Endothelial cell (in vitro differentiated cells): ENCODE measurements at places on chromosomes 3 and 15.

DNA sequence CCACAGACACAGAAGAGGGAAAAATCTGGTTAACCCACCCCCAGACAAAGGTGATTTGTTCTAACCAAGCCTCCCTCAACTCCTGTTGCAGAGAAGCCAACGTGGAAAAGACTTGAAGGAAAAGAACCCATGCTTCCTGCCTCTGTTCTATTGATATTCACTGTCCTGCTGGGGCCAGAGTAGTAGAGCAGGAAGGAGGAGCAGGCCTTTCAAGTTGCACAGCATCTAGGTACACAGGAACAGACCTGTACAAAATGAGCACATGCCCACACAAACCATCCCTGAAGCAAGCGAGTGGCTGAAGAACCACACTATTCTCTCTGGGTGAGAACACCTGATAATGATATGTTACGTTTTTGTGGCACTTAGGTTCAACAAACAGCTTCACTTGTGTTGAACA lies 29.9 kb downstream of the RASGRP1 start:
- H3K27ac ChIP-seq: no peak overlapping the region
- peaks cover 16% of the 10 kb centered on the region for H3K4me1 ChIP-seq
- H3K27me3 ChIP-seq: peaks cover 2% of the 10 kb centered on the region
- DNase-seq: no peak
- no peak overlapping the region for H3K4me3 ChIP-seq

- peaks cover 4% of the 10 kb centered on the region for H3K27me3 ChIP-seq
- no peak overlapping the region for H3K4me3 ChIP-seq
- peaks cover 8% of the 10 kb centered on the region for H3K36me3 ChIP-seq
- DNase-seq: peak; percentile 84
- peaks cover 17% of the 10 kb centered on the region for H3K4me1 ChIP-seq
Observed at GRCh38 chr3:51718547-51719409, 11.9 kb downstream of the GRM2 start.

- H3K36me3 ChIP-seq: no peaks in the 10 kb centered on the region
- DNase-seq: peak; percentile 72
- H3K4me1 ChIP-seq: no peaks in the 10 kb centered on the region
- H3K4me3 ChIP-seq: no peak overlapping the region
Observed at GRCh38 chr3:145776782-145777408, 384.1 kb downstream of the PLOD2 start.

- no peak overlapping the region for H3K27ac ChIP-seq
- peaks cover 24% of the 10 kb centered on the region for H3K4me1 ChIP-seq
- peaks cover 36% of the 10 kb centered on the region for H3K27me3 ChIP-seq
- peaks cover 14% of the 10 kb centered on the region for H3K36me3 ChIP-seq
Observed at GRCh38 chr3:184234671-184235380, 5.4 kb downstream of the VWA5B2 start.

DNA sequence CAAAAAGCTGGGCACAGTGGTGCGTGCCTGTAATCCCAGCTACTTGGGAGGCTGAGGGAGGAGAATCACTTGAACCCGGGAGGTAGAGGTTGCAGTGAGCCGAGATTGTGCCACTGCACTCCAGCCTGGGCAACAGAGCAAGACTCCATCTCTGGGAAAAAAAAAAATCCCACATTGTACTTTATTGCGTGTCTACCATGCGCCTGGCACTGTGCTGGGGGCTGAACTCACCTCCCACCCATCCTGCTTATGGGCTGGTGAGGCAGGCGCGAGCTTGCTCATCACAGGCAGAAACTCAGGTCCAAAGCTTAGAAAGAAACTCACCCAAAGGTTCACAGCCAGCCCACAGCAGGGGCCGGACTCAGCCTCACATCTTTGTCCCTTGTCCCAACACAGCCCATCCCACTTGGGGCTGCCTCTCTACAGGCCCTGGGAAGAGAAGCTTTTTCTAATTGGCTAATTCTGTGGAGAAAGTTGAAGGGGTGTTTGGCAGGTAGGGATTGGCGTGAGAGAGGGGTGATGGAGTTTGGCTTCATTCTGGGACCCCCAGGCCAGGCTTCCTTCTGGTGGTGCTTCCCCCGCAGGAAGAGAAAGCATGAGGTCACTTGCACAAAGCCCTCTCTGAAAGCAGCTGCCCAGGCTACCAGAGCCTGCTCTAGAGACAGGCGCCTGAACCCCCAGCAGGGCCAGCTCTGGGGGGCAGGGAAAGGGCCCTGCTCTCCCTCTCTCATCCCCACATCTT lies 122.6 kb upstream of the SMAD3 start:
- H3K4me1 ChIP-seq: no peaks in the 10 kb centered on the region
- H3K27me3 ChIP-seq: peaks cover 5% of the 10 kb centered on the region
- H3K4me3 ChIP-seq: no peak overlapping the region
- DNase-seq: no peak

GRCh38 chr3:123405021-123405420 lies 43.9 kb downstream of the ADCY5 start:
- H3K27ac ChIP-seq: no peak overlapping the region
- no peaks in the 10 kb centered on the region for H3K4me1 ChIP-seq
- no peaks in the 10 kb centered on the region for H3K36me3 ChIP-seq
- DNase-seq: no peak
- H3K4me3 ChIP-seq: no peak overlapping the region

DNA sequence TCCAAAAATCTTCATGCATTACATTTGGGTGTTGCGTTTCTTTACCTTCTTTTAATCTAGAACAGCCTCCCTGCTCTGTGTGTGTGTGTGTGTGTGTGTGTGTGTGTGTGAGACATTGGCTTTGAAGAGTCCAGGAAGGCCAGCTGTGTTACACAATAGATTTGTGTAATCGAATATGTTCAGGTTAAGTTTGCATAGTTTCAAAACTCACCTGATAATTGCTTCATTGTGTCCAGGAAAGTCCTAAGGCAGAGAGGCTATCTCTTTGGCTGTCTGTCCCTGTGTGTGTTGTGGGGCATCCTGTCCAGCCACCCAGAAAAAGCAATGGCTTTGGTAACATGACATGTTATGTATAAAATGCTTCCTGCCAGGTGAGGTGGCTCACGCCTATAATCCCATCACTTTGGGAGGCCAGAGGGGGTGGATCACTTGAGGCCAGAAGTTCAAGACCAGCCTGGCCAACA lies 37.5 kb downstream of the ZNF710 start:
- H3K4me1 ChIP-seq: peaks cover 85% of the 10 kb centered on the region
- H3K27ac ChIP-seq: peak overlapping the region; percentile 96
- peaks cover 25% of the 10 kb centered on the region for H3K27me3 ChIP-seq
- H3K4me3 ChIP-seq: peak overlapping the region; percentile 54

DNA sequence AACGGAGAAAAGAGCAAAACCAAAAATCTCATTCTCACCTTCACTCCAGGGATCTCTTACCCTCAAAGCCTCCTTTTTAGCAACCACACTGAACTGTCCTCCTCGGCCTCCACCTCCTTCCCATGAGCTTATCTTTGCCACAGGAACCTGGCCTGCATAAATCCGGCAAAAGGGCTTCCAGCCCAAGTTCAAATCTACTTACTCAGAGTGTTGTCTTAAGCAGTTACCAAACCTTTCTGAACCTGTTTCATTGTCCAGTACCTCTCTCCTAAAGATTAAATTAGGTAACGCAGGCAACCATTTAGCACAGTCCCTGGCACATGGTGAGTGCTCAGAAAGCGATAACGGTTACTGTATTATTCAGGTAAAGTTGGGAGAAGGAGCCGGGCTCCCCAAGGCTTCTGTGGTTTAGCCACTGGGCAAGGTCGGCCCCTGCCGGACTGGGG lies 777 bp downstream of the CIB1 start:
- H3K27me3 ChIP-seq: peaks cover 1% of the 10 kb centered on the region
- DNase-seq: no peak
- H3K4me1 ChIP-seq: peaks cover 14% of the 10 kb centered on the region
- peak overlapping the region; percentile 80 for H3K4me3 ChIP-seq
- H3K36me3 ChIP-seq: peaks cover 15% of the 10 kb centered on the region

DNA sequence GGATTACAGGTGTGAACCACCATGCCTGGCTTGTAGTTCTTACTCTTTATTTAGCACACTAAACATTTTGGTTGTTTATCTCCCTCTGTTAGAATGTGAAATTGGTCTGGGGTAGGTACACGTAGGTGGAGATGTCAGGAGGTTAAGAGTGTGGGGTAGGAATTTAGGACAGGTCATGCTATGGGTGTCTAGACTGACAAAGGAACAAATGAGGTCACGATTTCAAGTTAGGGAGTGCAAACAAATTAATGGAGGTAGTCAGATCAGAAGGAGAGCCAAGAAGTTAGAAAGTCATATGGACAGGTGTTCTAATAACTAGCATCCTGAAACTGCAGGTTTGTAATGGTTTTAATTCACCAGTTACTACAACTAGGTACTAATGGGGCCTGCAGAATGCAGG lies 19.8 kb downstream of the CDV3 start:
- no peak overlapping the region for H3K27ac ChIP-seq
- H3K4me1 ChIP-seq: no peaks in the 10 kb centered on the region
- no peaks in the 10 kb centered on the region for H3K27me3 ChIP-seq
- peaks cover 15% of the 10 kb centered on the region for H3K36me3 ChIP-seq
- DNase-seq: no peak

GRCh38 chr3:114285648-114286230 lies 8.1 kb upstream of the TIGIT start:
- H3K27ac ChIP-seq: no peak overlapping the region
- H3K4me3 ChIP-seq: no peak overlapping the region
- DNase-seq: no peak
- H3K4me1 ChIP-seq: no peaks in the 10 kb centered on the region

DNA sequence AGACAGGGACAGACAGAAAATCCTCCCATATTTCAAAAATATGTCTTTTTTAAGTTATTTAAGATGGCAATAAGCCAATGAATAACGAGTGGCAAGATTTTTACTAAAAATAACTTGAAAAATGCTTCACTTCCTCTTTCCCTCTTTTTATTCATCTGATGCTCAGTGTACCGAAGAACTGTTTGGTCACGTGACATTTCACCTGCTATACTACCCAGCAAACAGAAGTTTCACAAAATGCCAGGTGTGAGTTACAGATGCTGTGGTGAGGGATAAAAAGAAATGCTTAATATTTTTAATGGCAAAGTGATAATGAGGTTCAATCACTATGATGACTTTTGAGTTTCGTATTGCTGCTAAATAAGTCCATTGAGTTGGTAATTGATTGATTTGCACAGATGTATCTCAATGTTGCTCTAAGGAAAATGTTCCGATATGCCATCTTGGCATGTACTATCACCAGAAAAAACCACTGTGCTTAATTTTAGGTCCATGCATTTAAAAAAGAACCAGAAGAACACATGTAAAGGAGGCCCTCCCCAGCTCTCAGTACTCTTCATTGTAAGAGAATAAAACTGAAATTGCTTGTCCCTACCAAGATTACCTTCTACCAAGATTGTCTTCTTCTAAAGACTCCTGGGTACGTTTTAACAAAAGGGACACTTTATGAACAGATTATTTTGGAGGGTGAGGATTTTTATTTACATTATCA lies 26.0 kb upstream of the SEC62 start:
- no peak overlapping the region for H3K4me3 ChIP-seq
- H3K27ac ChIP-seq: no peak overlapping the region

- H3K36me3 ChIP-seq: peaks cover 3% of the 10 kb centered on the region
- no peak overlapping the region for H3K27ac ChIP-seq
- peaks cover 17% of the 10 kb centered on the region for H3K27me3 ChIP-seq
- peak; percentile 28 for DNase-seq
- peaks cover 13% of the 10 kb centered on the region for H3K4me1 ChIP-seq
Observed at GRCh38 chr15:40762919-40763800, 708 bp upstream of the GCHFR start.

DNA sequence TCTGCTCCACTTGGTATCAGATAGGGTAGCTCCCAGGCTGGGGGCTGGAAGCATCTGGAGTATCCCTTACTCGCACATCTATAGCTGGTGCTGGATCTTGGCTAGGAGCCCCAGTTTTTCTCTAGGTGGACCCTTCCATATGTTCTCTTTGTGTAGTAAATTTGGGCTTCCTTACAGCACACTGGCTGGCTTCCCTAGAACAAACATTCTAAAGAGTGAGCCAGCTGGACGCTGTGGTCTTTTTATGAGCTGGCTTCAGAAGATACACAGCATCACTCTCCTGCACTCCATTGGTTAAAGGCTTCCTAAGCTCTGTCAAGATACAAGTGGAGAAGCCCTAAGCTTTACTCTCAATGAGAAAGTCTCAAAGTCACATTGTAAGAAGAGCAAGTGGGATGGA lies 322.1 kb downstream of the WDR72 start:
- no peak overlapping the region for H3K27ac ChIP-seq
- no peaks in the 10 kb centered on the region for H3K36me3 ChIP-seq
- H3K4me1 ChIP-seq: no peaks in the 10 kb centered on the region
- no peaks in the 10 kb centered on the region for H3K27me3 ChIP-seq

- no peaks in the 10 kb centered on the region for H3K4me1 ChIP-seq
- DNase-seq: peak; percentile 13
- H3K4me3 ChIP-seq: no peak overlapping the region
Observed at GRCh38 chr3:19348941-19349564, 200.7 kb downstream of the KCNH8 start.

GRCh38 chr3:172070269-172070668 lies 30.9 kb downstream of the FNDC3B start:
- DNase-seq: no peak
- peaks cover 45% of the 10 kb centered on the region for H3K4me1 ChIP-seq
- H3K27ac ChIP-seq: no peak overlapping the region
- peaks cover 11% of the 10 kb centered on the region for H3K36me3 ChIP-seq

DNA sequence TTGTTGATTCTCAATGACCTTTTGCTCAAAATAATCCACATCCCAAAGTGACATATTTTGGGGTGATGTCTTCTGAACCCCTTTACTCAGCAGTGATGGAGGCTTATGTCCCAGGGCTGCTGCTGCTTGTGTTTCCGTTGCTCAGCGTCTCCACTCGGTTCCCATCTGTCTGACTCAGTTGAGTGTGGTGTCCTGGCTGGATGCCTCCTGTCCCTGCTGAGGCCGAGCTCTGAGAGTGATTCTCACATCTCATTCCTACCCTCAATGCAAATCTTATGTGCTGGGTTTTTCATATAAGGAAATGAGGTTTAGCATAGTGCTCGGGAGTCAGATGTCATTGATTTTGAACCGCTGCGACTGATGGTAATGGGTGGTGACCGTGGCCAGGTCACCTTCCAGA lies 247.4 kb downstream of the GABRG3 start:
- peaks cover 3% of the 10 kb centered on the region for H3K4me1 ChIP-seq
- DNase-seq: no peak
- H3K27ac ChIP-seq: no peak overlapping the region
- H3K36me3 ChIP-seq: no peaks in the 10 kb centered on the region
- H3K4me3 ChIP-seq: no peak overlapping the region
- peaks cover 2% of the 10 kb centered on the region for H3K27me3 ChIP-seq

DNA sequence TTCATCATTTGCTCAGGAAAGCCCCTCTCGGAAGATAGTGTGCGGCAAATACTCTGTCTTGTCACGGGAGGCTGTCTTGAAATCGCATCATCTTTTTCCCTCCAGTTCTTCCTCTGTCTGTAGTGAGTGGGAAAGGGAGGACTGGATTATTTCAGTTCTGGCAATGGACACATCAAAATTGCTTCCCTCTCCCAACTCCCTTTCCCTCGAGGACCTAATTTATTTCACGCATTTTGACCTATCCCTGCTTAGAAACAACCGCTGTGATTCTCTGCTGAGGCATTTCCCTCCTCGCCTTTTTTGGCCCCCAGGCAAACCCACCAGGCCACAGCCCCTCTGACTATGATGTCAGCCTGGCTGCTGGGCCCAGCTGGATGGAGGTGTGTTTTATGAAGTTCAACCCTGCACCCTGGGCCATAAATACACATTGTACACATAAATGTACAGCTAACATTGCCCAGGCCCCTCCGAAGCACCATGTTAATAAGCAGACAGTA lies 138.7 kb upstream of the LRTM1 start:
- H3K36me3 ChIP-seq: no peaks in the 10 kb centered on the region
- no peak overlapping the region for H3K4me3 ChIP-seq
- H3K27me3 ChIP-seq: peaks cover 1% of the 10 kb centered on the region
- no peak for DNase-seq
- H3K27ac ChIP-seq: no peak overlapping the region
